ENCODE measurements at places on chromosomes 1 and 21.
A peak's percentile ranks its signal among the peaks of the same experiment; 100 is the strongest.

GRCh38 chr1:92538048-92538412 is 51.3 kb upstream of the GFI1 start:
- DNase-seq, result no peak

GRCh38 chr1:170114906-170115305 is 30.9 kb upstream of the NTMT2 start:
- no peak for DNase-seq

DNA sequence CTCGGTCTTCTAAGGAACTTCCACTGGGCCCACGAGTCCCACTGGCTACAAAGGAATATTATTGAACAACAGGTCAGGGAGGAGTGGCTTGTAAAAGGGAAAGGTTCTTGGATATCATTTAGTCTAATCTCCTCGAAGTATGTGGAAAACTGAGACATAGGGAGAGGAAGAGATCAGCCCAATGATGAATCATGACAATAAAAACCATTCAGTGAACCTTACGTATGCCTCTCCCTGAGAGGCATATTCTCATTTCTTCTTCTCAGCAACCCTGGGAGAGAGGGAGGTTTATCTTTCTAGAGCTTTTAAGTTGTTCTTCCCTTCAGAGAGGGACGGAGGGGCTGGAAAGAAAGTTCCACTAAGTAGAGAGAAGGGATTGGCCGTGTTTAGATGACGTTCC is 5.3 kb upstream of the MOB3C start:
- no peak for DNase-seq

GRCh38 chr1:217627431-217627830 is 3.5 kb downstream of the GPATCH2 start:
- DNase-seq, result no peak

DNA sequence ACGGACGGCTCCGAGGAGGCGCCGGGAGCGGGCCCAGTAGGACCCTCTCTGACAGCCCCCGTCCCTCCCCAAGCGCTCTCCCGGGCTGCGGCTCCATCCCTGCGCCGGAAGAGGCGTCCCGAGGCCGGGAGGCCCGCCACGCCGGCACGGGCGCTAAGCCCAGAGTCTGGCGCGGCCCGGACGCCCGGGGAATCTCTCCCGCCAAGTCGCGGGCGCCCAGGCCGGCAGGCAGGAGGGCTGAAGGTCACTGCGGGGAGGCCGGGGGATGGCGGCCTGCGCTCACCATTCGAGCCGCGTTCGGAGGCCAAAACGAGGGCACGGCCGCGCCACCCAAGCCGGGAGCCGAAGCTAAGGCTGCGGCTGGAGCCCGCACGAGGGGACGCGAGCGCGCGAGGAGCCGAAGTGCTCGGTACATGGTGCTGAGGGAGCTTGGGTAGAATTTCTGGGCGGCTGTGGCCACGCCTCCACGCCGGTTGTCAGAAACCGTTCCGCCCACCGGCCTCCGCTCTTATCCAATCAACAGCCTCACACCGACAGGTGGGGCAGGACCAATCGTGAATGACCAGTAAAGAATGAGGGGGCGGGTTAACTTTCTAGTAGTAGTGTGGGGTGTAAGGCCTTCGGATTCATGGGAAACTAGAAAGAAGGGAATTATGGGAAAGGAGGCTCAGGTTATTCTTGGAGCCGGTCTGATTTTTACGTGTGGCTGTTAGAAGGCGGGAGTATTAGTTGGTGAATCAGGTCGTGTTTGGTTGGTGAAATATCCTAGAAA is at the start of gene FH:
FH (minus strand) TSS at position 448 of the 772 bp plus-strand sequence; CDS start at position 415, 33 bp downstream.
- peak; percentile 94 for DNase-seq

GRCh38 chr1:168907053-168907452 is 178.0 kb upstream of the DPT start:
- DNase-seq, result no peak

GRCh38 chr1:59266180-59266926 is 30.5 kb upstream of the FGGY start:
- no peak for DNase-seq

DNA sequence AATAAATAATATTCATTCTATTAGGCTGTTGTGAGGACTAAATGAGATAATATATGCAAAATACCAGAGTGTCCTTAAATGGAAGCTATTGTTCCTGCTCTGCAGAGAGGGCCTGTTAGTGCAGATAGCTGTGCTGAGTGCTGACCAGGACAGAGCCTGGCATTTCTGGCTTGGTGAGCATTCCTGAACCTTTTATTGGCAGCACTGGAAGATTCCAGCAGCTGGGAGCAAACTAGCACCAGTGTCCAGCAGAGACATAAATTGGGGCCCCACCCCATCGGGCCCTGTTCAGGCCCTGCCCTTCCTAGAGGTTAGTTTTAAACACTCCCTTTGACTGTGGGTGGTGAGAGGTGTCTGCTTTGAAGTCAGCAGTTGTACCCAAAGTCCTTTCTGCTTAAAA is 85.9 kb upstream of the GADD45A start:
- DNase-seq, result no peak

DNA sequence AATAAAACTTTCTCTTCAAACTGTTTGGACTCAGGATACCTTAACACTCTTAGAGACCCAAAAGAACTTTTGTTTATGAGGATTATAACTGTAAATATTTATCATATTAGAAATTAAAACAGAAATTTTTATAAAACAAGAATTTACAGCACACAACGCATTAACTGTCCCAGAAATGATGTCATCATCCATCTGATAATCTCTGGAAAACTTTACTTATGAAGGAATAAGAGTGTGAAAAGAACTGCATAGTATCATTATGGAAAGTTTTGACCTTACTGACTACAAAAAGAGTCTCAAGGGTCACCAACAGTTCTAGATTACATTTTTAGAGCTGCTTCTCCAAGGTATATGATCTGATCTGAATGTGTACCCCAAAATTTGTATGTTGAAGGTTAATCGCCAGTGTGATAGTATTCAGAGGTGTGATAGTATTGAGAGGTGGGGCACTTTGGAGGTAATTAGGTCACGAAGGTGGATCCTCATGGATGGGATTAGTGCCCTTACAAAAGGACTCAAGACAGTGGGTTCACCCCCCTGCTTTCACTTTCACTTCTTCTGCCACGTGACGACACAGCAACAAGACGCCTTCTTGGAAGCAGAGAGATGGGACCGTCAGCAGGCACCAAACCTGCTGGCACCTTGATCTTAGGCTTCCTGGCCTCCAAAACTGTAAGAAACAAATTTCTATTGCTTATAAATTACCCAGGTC is 95.7 kb upstream of the NR5A2 start:
- peak; percentile 8 for DNase-seq

DNA sequence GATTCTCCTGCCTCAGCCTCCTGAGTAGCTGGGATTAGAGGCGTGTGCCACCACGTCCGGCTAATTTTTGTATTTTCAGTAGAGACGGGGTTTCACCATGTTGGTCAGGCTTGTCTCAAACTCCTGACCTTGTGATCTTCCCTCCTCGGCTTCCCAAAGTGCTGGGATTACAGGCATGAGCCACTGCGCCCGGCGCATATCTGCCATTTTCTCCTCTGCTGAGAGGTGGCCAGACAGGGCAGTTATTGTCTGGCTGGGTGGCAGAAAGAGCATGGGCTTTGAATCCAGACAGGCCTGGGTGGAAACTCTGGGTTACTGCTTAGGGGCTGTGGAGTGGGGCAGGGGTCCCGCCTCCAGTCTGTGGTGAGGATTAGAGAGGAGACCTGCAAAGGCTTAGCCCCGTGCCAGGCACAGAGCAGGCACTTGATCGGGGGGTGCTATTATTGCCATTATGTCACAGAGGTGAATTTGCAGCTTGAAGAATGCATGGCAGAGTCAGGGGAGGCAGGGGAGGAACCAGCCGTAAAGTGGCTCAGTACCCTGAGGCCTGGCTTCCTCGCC is 73.9 kb downstream of the MAN1C1 start:
- DNase-seq, result no peak

DNA sequence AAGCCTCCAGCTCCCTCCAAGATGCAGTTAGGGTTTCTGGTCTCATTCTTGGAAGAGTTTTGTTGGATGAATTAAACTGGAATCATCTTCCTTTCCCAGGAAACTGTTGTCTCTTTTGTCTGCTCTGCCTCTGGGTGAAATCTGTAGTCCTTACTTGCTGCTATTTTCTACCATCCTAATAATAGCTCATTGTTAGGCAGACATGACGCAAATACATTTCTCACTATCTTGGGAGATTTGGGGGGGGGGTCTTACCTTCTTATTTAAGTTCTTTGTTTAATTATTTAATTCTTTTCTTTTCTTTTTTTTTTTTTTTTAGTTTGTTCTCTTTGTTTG is 85.4 kb upstream of the DUSP10 start:
- DNase-seq, result no peak

DNA sequence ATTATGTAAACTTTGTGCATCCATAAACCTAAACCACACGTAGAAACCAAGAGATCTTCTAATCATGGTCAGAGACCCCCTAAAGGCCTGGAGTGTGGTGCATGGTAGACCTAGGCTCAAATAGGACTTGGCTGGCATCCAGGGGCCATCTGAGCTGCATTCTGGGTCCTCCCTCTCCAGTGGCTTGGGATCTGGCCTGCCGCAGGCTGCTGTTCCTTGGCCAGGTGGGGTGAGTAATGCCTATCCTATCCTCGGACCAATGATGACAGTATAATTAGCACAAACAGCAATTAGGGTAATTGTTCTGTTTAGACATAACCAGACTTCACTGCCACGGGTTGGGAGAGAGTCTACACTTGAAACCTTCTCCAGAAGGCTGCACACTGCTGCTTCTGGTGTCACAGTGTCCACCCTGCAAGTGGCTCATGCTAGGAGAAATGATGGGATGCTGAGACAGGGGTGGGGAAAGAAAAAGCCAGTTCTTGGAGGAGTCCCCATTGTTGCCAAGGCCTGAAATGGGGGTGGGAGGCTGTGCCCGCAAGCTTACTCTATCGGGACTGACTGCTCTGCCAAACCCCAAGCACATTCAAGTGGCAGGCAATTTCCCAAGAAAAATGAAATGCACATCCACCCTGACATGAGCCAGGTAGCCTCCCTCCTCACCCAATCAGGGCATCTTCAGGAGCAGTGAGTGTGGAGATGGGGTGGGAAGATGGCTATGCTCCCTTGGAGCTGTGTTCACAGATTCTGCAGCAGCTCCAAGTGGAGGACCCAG is 12.5 kb upstream of the PKP1 start:
- no peak for DNase-seq

GRCh38 chr21:17819877-17820229 is 697 bp upstream of the C21orf91 start:
- DNase-seq, result no peak

GRCh38 chr1:226424221-226425003 is 16.5 kb upstream of the PARP1 start:
- no peak for DNase-seq

DNA sequence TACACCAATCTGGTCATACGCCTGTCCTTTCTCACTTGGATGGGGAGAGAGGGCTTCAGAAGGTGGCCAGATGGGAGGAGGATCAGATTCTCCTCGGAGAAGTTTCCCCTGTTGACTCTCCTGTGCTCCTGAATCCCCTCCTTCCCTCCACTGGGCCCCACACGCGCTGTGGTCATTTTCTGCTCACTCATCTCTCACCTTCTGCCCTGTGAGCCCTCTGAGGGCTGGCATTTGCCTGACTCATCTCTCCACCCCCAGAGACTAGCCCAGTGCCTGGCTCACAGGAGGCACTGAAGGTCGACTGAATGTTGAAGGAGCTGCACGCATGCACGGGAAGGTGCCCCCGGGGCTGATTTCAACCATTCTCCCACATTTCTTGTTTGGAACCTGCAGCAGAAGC is 14.2 kb downstream of the ABCA4 start:
- no peak for DNase-seq

- DNase-seq, result no peak
Measured at GRCh38 chr1:175130649-175131045, 61.9 kb downstream of the KIAA0040 start.

DNA sequence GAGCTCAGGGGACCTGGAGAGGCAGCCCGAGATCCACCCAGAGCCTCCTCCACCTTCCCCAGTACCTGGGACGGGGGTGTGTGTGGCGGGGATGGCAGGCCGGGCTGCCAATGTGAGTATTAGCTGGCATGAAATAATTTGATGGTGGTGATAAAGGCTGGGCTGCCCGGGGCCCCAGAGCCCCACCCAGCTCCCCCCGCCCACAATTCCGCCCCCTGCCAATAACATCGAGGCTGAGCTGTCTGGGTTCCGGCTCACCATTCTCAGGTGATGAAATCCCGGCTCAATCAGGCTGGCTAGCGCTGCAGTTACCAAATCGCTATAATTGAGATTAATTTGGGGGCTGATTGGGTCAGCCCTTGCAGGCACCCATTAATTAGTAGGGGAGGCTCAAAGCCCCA is 103.8 kb upstream of the CASZ1 start:
- DNase-seq, result no peak

GRCh38 chr1:202852163-202852904 is 36.6 kb downstream of the RABIF start:
- peak; percentile 33 for DNase-seq

- peak; percentile 6 for DNase-seq
Measured at GRCh38 chr1:149844101-149844500, 55.3 kb upstream of the BOLA1 start.

DNA sequence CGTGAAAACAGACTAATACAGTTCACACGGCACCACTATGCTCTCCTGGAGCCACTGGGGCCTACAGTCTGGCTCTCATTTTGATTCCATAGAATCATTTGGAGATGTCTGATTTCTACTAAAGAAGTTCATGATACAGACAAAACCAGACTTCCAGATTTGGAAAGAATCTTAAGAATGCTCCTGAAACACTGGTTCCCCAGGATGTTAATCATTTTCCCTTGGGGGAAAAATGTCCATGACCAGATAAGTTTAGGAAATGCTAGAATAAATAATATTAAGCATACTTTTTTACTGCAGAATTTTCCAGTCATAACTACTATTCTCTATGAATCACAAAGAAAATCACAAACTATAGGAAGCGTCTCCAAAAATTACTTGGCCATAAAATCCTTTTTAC is 63.0 kb upstream of the RGS7 start:
- no peak for DNase-seq

DNA sequence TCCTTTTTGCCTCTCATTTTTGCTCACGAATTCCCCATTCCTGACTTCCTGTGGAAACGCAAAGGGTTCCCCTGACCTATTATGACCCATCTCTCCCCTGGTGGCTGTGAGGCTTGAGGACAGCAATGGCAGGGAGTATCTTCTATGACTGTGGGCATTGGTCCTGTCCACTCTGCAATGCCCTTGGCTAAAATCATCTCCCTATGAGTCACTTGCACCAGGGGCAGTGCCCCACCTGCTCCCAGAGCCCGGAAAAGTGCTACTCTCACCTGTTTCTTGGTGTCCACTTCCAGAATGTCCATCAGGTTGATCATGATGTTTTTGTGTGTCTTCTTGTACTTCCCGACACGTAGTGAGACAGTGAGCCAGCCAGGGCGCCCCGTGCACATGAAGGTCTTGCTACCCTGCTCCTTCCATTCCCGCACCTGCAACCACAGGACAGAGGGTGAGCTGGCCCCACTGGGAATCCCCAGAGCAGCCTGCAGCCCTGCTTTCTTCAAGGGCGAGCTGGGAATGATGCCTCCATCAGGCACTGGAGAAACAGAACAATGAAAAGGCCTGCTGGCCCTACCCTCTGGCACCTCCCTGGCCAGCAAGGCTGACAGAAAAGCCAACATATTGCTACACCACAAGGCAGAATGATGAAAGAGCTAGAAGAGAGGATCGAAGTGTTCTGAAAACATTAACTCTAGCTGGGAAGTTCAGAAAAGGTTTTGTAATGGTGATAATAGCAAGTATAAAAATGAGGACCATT is 3.5 kb downstream of the DHCR24 start:
- DNase-seq, result no peak
